ENCODE measurements at places on chromosomes 3 and 15. TPM values are rescaled to one million over a fixed set of nuclear protein-coding genes. Genes with fewer than 3 reads are reported as not detected.

Gene PATL2
- 4.7 TPM for total RNA-seq

Gene IL5RA
- 3.9 TPM for total RNA-seq

Gene FAM107A
- total RNA-seq = 60.2 TPM

Gene MCF2L2
- 0.23 TPM for total RNA-seq

Gene TMEM266
- total RNA-seq = not detected

Gene GAP43
- total RNA-seq = 0.53 TPM

Gene NAALADL2
- 9.7 TPM for total RNA-seq

Gene DNASE1L3
- total RNA-seq = 4.0 TPM

Gene DUOXA2
- not detected for total RNA-seq

Gene PLA2G4B
- total RNA-seq = 7.1 TPM

Gene RTP1
- total RNA-seq = not detected

Gene TTBK2
- 34.4 TPM for total RNA-seq

Data from right cardiac atrium (tissue), 5 donors.